Activated naive CD4-positive, alpha-beta T cell treated with anti-CD3 and anti-CD28 coated beads, Interleukin-2, amount 50 U/mL, for 72 hours (primary cell): ENCODE measurements at places on chromosomes 2 and 18.

GRCh38 chr2:4190548-4190947, 487.2 kb downstream of the DCDC2C start:
- DNase-seq = no peak

DNA sequence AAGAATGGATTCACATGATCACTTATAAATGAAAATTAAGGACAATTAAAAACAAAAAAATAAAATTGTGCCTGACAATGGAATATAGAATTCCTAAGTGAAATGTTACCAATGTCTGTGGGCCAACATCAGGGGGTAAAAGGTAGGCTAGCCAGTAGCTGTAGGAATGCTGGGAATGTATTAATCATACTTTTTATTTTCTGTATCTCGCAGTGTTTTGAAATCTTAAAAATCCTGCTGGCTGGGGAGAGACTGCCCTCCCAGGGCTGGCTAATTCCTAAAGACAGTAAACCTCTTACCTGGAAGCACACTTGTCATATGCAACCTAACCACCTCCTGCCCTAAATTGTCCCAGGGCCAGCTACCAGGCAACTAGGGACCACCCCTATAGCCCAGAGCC, 69.8 kb downstream of the REV1 start:
- no peak for DNase-seq

- no peak for DNase-seq
Observed at GRCh38 chr2:240309214-240309613, 126.2 kb upstream of the GPC1 start.

DNA sequence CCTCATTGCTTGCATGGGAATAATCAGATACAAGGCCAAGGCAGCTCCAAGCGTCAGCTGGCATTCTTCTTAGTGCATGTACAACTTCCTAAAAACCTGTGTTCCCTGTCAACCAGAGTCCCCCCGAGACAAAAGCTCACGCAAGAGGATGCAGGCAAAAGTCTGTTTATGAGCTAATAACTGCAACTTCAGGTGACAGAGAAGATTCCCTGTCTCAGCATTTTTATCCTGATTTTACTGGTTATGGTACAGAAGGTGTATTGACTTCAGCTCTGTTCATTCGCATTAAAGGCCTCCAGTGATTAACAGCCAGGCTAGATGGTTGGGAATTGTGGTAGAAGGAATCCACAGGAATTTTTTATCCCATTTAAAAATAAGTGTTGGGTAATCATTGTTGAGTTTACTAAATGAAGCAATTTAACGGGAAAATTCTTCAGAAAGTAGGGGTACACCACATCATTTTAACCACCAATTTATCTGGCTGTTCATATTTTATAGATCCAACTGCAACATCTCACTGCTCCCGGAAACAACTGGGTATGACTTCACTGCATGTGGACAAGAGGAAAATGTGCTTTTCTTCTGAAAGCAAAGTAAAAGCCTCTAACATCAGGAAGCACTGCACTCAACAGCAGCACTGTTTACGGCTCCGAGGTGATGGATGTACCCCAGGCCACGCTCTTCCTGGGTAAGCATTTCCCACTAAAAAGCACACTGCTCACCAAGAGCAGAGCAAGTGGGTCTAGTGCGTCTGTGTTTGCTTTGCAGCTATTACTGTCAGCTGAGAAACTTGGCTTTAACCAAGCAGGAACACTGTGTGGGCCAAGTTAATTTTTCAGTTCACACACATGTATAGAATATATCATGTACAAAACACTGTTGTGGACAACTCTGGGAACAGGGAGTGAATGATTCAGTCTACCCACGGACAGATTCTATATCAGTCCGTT, 31.9 kb downstream of the CCBE1 start:
- no peak for DNase-seq

- DNase-seq = no peak
Observed at GRCh38 chr2:99987160-99987559, 155.2 kb downstream of the AFF3 start.

GRCh38 chr2:27636766-27637165, 7.9 kb downstream of the GPN1 start:
- DNase-seq = no peak

DNA sequence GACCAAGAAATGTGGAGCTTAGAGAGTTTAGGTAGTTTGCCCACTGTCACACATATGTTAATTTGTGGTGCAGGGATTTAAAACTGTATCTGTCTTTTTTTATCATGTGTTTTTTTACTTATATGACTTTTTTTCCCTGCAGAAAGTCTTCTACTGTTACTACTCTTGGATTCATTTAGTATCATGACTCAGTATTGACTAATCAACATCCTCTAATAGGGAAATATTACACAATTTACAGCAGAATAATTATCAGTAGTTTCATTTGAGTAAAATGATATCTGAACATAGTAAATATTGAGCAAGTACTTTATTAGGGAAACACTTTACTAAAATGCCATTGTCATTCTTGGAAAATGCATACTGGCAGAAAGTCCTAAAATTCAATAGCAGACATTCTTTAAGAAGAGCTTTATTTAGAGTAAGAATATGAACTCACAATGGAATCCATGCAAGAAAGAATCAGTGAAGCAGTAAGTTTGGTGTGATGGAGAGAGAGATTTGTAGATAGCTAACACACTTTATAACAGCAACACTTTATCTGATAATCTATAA, 425.9 kb upstream of the SLC8A1 start:
- DNase-seq = no peak

DNA sequence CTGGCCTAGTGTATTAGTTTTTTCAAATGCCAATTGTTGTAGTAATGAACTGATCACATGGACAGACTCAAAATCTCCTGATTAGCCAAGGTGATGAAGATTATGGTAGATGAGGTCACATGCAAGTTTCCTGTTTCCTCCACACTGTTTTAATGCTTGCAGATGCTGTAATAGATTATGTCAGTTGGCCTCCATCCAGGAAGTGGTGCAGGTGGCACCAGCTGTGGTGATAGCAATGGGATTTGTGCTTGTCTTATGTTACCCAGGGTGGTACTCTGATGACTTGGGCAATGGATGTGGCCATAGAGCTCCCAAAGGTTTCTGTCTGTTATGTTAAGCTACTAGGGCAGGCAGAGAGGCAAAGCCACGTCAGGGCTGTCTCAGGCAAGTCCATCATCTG, 332.9 kb upstream of the DDX18 start:
- DNase-seq = no peak

GRCh38 chr18:23916338-23916737, 98.2 kb upstream of the TTC39C start:
- DNase-seq = no peak

DNA sequence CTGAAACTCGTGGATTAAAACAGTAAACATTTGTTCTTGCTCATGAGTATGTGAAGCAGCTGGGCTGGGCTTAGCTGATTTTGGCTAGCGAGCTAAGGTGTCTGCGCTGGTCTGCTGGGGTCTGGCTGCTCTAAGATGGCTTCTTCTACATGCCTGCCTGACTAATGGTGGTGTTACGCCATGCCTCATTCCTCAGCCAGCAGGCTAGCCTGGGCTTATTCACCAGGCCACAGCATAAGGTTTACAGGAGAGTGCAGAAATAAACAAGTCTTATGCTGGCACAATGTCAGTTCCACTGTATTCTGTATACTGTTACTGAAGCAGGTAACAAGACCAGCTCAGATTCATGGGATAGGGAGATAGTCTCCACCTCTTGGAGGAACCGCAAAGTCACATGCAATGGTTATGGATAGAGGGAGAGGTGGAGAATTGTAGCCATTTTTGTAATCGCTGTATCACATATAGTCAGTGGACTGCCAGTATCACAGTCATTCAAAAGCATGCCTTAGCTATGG, 80.0 kb downstream of the RHBDD1 start:
- no peak for DNase-seq
